ENCODE measurements at places on chromosomes 2 and 18.

GRCh38 chr2:224780823-224781222 lies 64.7 kb upstream of the CCDC195 start:
- DNase-seq = no peak

- DNase-seq = no peak
These were observed 3.0 kb downstream of the MEIS1 start for GRCh38 chr2:66437691-66438497.

GRCh38 chr2:66794551-66794950 lies 359.6 kb downstream of the MEIS1 start:
- no peak for DNase-seq

GRCh38 chr2:15446961-15447360 lies 114.2 kb downstream of the NBAS start:
- no peak for DNase-seq

- no peak for DNase-seq
These were observed 116.7 kb downstream of the DSC3 start for GRCh38 chr18:30925795-30926194.

DNA sequence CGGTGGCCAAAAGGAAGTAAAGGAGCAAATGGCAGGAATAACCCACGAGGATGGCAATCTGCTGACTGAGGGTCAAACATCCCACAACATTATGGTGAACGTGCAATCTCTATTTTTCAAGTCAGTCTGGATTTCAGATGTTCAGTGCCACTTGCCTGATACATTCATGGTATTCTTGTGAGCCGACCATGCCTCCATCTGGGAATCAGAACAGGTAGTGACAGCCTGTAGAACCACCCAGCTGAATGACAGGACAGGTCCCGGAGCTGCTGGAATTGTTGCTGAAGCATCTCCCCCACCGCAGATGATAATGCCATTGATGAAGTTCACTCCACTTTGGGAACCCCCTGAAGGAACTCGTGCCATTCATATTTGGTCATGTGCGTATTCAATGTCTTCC lies 123.2 kb downstream of the CAPN13 start:
- no peak for DNase-seq

- DNase-seq = no peak
These were observed 121.1 kb downstream of the TANC1 start for GRCh38 chr2:159089543-159089942.

DNA sequence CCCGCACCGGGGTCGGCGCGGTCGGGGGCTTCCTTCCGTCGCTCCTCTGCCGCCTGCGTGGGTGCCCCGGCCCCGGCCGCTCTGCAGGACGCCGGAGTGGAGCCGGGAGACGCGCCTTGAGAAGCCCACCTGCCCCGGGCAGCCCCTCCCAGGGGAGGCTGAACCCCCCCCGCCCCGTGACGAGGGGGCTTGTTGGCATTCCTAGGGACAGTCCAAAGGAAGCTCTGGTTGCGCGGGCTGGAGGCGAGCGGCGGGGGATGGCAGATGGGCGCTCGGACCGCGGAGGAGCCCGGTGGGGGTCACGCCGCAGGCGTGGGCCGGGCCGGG lies 133.5 kb upstream of the MGAT5 start:
- no peak for DNase-seq

GRCh38 chr2:53422979-53423378 lies 344.6 kb upstream of the CHAC2 start:
- no peak for DNase-seq

All from stimulated activated CD8-positive, alpha-beta memory T cell treated with anti-CD3 and anti-CD28 coated beads, Interleukin-4, amount 100 ng/mL, for 1 hour (primary cell).